T-cell (primary cell): ENCODE measurements at places on chromosomes 6 and 20.

DNA sequence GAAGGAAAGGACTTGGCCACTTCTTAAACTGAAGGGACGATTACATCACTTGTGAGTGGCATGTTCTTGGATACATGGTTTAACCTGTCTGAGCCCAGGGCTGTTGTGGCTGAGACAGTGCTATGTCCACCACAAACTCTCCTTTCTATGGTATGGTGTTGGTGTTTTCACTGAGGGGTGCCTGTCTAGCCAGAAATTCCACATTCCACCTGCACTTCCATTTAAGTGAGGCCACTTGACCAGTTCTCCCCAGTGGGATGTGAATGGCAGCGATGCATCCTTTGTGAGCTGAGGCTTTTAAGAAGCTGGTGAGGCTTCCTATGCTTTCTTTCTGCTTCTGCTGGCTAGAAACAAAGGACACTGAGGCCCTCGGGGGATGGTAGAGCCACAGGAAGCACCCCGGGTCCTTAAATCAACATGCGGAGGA lies 151.4 kb upstream of the CHD6 start:
- DNase-seq: no peak

GRCh38 chr20:684676-685319 lies 9.2 kb upstream of the SCRT2 start:
- DNase-seq: no peak

GRCh38 chr20:37270576-37271420 lies 9.2 kb upstream of the GHRH start:
- DNase-seq: no peak

DNA sequence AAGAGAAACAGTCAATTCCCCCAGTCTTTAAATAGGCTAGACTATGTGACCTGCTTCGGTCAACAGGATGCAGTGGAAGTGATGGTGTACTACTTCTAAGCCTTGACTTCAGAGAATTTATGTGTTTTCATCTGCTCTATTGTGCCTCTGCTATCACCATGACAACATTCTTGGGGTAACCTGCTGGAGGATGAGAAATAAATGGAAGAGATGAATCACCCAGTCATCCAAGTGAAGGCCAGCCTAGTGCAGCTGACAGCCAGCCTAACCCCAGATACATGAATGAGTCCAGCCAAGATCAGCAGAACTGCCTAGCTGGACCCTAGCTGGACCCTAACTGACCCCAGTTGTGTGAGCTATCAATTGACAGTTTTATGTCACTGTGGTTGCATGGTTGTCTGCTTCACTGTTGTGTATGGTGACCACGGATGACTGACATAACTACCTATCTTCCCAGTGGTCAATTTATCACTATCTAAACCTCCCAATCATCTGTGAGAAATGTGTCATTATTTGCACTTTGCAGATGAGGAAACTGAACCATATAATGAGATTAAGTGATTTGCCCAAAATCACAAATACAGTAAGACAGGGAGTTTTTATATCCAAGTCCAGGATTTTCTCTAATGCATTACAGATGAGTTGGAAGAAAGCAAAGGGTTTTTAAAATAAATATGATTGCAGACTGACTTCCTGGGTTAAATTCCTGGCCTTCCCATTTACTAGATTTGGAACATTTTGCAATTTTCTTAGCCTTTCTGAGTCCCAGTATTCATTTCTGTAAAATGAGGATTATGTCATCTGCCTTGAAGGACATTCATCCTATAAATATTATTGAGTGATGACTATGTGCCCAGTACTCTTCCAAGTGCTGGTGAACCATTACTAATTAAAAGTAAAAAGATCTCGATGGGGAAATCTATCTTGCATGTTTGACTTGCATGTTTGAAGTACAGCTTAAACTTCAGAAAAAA lies 136.4 kb upstream of the PLCB4 start:
- DNase-seq: no peak

- no peak for DNase-seq
Measured at GRCh38 chr20:764255-764654, 4.0 kb downstream of the SLC52A3 start.

DNA sequence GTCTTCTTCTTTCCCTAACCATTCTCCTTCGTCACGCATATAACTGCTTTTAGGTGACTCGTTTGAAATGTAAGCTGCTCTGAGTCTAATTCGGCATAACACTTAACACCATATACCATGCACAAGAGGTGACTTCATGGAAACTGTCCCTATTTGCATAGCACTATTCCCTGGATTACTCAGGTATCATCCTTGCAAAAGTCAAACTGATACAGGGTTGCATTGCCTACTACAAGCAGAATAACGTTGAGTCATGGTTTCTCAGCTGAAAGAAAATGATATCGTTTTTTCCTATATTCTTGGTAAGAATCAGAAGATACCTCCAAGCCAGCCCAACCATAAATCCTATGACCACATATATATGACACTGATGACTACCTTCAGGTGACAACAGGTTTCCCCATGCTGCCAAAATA lies 227.5 kb downstream of the ATXN1 start:
- DNase-seq: no peak

- DNase-seq: no peak
Measured at GRCh38 chr6:7544597-7544996, 3.1 kb downstream of the DSP start.

DNA sequence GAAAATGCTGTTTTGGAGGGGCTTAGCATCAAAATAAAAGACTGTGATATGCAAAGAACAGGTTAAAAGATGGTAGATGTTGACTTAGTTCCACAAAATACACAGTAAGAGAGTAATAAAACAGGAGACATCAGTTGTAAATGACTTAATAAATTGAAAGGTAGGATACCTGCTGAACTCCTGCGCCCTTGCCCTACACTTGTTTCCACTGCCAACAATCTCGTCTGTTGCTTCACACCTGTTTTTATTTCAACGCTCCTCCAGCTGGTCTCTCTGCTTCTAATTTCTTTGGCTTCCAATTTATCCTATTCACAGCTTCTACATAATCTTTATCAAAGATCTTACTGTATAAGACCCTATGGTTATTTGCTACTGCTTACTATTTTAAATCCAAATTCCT lies 115.9 kb upstream of the BEND3 start:
- no peak for DNase-seq

- no peak for DNase-seq
Measured at GRCh38 chr6:24827970-24828369, 29.3 kb upstream of the ARMH2 start.

GRCh38 chr20:16317445-16318362 lies 255.5 kb downstream of the KIF16B start:
- no peak for DNase-seq

GRCh38 chr6:15770347-15771143 lies 107.7 kb upstream of the DTNBP1 start:
- no peak for DNase-seq

GRCh38 chr20:61705386-61706258 lies 360.1 kb downstream of the TAF4 start:
- DNase-seq: no peak

DNA sequence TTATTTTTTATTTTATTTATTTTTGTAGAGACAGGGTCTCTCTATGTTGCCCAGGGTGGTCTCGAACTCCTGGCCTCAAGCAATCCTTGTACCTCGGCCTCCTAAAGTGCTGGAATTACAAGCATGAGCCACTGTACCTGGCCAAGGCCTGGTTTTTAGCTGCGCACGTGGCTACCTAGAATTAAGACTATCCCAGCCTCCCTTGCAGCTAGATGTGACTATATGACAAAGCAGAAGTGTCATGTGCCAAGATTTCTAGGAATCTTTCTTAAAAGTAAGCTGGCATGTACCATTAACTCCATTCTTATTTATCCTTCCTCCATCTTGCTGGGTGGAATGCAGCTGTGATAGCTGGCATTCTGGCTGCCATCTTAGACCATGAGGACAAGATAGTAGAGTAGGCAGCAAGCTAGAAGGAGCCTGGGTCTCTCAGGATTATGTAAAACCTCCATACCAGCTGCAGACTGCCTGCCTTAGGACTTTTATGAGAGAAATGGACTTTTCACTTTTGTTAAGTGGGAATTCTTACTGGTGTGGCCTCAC lies 2.1 kb upstream of the SPDEF start:
- no peak for DNase-seq

DNA sequence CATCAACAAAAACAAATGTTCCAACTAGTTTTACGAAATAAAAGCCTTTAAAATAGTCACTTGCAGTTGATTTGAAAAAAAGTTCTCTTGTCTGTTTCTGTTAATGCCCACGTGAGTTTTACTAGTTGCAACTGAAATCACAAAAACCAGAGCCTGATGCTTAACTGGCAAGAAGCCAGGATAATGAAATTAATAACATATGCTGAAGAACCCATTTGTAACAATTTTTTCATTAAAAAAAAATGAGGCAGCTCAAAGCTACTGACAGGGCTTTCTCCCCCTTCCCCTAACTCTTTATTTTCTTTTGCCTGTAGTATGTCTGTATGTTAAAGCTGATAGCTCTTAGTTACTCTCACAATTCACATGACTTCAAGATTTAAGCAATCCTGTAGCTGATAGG lies 132.7 kb upstream of the EYA4 start:
- DNase-seq: no peak

DNA sequence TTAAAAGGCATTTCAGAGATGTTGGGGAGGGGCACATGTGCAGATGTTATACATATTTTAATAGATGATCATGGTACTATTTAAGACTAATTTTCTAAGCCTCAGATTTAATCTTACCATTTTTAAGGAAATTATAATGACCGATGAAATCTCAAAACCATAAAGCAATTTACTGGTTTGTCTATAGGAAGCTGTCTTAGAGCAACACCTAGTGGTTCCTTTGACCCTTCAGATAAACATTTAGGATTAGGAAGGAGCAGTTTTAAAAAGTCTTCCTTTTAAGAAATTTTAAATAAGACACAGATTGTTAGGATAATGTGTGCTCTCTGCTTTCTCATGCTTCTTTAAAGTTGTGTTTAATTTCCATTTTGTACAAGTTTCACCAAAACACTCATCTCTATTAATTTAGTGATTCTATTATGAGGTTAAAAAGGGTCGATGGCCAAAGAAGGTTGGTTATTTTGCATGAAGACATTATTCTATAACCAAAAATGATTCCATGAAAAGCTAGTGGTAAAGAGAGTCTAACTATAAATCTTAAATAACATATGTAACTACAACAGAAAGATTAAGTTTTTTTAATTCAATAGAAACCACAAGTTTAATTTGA lies 376.4 kb downstream of the HACE1 start:
- DNase-seq: no peak

DNA sequence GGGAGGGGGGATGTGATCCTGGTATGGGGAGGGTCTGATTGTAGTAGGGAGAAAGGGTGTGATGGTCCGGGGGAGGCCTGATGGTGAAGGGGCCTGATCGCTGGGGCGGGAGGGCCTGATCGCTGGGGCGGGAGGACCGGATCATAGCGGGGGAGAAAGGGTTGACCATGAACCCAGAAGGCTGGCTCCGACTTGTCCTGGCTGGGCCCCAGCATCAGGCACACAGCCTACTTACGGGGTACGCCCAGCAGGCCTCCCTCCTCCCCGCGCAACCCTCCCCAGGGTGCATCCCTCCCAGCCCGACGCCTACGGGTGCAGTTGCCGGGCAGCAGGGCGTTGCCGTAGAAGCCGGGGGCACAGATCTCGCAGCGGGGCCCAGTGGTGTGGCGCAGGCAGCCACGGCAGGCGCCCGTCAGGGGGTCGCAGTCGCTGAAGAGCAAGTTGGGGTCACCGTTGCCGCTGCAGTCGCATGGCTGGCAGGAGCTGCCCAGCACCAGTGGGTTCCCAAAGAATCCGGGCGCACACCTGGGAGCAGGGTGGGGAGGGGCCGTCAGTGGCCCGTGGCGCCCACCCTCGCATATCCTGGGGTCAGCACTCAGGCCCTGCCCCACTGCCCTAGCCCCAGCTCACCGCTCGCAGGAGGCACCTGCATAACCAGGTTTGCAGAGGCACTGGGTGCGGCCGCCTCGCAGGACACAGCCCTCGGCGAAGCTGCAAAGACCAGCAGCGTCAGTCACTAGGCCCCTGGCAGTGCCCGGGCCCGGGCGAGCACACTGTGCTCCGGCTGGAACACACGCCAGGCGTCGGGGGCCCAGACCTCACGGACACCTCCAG lies 20.6 kb downstream of the ADRM1 start:
- no peak for DNase-seq

GRCh38 chr6:32974541-32975308 lies 6.3 kb downstream of the BRD2 start:
- DNase-seq: no peak

DNA sequence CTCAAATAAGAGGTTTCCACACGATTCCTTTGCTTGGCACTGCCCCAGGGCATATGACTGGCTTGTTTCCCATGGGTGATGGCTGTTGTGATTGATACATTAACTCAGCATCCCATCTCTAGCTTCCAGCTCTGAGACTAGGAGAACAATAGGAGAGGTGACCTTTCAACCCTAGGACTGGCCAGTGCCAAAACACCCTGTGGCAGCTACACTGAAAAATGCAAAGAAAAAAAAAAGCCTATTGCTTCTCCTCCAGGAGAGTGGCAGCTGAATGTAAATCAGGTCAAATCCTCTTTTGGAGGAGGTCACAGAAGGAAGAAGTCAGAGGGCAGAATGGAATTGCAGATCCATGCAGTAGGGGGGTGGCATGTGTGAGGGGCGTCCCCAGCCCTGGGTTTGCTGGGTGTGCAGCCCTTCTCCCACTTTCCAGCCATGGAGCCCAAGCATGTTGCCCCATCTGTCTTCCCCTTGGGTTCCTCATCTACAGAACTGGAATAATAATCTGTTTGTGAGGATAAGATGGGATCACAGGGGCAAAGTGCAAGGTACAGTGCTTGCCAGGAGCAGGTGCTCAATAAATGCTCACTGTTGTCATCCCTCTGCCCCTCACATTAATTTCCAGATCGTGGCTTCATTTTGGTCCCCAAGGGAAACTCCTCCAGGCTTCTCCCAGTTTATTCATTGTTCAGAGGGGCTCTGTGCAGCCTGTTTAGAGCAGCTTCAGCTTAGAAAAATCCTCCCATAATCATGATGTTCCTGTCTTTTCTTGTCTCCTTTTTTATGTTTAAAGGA lies 245.0 kb upstream of the RIN2 start:
- DNase-seq: no peak

DNA sequence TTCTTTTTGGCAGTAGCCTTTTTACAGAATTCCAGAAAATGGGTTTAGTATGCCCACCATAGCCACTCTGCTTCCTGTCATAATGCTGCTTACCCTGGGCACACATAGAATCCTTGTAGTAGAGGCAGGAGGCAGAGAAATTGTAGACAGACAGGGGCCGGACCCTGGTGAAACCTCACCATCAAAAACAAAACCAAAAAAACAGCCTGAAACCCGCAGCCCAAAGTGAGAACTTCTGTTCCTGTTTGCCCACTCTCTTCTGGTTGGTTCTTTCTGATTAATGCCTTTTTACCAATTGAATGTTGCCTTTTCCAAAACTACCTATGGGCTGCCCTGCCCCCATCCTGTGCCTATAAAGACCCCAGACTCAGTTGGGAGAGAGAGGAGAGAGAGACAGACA lies 188.2 kb downstream of the CDKAL1 start:
- no peak for DNase-seq

- DNase-seq: no peak
Measured at GRCh38 chr6:13318821-13319220, 9.5 kb downstream of the TBC1D7 start.
